ENCODE measurements at places on chromosomes 7 and 10. TPM values are rescaled to one million over a fixed set of nuclear protein-coding genes. Genes with fewer than 3 reads are reported as not detected.

Gene CPXM2
- total RNA-seq: 4.7 TPM

Gene CALHM3
- total RNA-seq: 0.18 TPM

Gene REEP3
- 18.5 TPM for total RNA-seq

GRCh38 chr10:101613646-101614045 is 25.5 kb downstream of the DPCD start:
- no peak for DNase-seq

GRCh38 chr10:102455893-102456471 is 4.6 kb upstream of the C10orf95 start:
- no peak for DNase-seq

Gene PTF1A
- 0.11 TPM for total RNA-seq

Gene ADO
- 29.3 TPM for total RNA-seq

DNA sequence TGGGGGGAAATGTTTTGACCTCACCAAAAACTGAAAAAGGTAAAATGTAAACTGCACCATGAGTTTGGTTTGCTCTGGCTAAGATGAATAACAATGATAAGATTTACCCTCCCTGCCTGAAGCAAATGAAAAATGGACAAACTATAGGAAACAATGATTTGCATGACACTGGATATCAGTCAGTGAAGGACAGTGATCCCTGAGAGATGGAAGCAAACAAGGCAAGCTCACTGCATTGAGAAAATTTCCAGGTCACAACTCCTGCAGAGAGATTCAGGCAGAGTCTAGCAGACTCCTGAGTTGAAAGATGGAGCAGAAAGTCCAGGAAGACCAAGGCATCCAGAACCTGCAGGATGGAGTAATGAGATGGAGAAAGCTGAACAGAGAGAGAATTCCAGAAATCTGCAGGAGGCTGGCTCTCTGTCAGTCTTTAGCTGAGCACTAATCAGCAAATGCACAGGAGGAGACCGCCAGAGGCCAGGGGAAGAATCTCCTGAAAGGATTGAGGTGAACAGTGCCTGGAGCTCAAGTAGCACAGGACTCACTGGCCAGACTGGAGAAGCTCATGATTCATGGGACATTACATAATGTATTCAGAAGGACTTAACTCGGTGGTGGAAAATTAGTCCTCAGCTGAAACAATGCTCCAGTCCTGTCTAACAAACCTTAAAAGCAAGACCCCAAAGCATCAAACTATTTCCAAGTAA is 51.2 kb upstream of the PALS2 start:
- peak; percentile 25 for DNase-seq

Gene NCF1
- total RNA-seq: 0.66 TPM

Gene BAMBI
- 29.0 TPM for total RNA-seq

Data from WTC11 (cell line).